NCI-H524 (cell line): ENCODE measurements at places on chromosomes 12 and 14.

- DNase-seq: no peak
These were observed 24.1 kb upstream of the CNTN1 start for GRCh38 chr12:40668099-40668529.

GRCh38 chr12:94500831-94501567 lies 41.3 kb upstream of the CEP83 start:
- no peak for DNase-seq

- DNase-seq: no peak
These were observed 102.8 kb downstream of the PTPRB start for GRCh38 chr12:70534466-70534865.

DNA sequence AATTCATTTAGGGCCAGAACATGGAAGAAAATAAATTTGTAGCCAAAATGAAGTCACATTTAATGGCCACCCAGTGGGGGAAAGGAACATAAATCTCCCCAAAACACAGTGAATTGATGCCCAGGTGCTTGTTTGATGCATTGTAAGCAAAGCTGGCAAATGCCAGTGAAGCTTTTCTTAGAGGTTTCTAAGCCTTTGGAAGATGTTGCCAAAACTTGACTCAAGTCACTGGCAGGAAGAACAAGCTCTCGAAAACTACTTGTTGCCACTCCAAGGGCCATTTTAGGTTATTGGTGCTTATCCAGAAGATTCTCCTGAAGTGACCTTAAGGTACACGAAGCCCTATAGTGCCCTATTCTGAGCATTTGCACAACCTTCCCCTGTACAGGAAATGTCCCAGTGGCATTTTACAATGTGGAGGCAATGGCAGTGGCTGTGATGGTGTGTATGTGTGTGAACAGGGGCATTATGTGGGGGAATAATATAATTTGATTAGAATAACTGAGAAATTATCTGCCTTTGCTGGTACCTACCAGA lies 89.5 kb upstream of the NOVA1 start:
- no peak for DNase-seq

GRCh38 chr12:18906395-18906794 lies 168.5 kb downstream of the CAPZA3 start:
- no peak for DNase-seq

- no peak for DNase-seq
These were observed 28.5 kb upstream of the PWP1 start for GRCh38 chr12:107657133-107657532.

DNA sequence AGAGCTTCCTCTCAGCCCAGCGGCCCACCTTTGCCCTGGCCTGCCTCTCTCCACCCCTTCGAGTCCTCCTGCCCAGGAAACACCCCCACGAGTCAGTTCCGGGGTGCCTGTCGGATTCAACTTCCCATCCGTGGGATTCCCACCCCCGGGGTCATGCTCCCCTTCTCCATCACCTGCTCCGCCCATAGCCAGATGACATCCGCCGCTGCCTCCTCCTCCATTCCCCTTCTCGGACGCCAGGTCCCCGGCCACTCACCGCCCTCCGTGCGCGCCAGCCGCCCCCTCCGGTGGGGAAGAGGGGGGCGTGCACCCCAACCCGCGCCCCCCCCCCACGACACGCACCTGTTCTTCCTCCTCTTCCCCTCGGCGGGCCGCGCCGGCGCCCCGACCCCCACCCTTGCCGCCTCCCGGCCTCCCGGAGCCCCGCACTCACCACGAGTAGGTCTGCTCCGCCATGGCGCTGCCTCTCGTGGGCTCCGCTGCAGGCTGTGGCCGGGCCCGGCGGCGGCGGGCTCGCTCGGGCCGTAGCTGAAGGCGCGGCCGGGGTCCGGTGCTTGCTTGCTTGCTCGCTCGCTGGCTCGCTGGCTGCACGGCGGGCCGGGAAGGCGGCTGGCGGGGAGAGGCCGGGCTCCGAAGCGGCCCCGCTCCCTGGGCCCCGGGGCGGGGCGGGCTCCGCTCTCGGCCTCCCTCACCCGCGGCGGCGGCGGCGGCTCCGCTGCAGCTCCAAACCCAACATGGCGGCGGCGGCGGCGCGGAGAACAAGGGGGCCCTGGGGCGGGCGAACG lies 554 bp downstream of the SPPL3 start:
- DNase-seq: peak; percentile 19

DNA sequence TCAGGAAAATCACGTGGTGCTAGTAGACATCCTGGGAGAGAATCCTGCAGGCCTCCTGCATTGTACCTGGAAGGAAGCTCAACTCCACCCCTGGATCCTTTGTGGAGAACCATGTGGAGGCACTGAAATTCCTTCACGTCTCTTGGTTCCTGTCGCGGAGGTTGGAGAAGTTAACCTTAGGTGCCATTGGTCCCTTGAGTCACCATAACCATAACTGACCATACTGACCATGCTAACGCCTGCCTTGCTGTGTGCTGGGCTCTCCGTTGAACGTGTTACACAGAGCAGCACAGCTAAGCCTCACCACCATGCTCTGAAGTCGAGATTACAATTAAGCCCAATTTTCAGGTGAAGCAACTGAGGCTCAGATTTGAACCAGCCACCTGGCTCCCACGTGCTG lies 18.6 kb downstream of the C14orf132 start:
- DNase-seq: no peak

DNA sequence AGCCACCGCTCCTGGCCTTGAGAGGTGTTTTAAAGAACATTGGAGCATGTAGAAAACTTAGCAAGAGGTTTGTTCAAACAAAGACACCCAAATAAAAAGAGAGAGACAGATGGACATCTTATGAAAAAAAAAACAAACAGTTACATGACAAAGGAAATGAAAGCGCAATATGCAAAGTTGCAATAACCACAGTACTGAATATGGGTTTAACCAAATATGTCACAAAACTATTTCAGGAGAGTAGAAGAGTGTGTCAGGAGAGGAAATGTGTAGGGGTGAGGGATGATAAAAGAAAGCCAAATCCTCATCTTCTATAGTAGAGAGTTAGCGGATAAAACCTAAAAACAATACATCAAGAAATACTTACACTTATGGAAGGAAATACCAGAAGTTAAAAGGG lies 98.4 kb downstream of the GTF2A1 start:
- no peak for DNase-seq

GRCh38 chr12:51836041-51836826 lies 12.3 kb downstream of the FIGNL2 start:
- DNase-seq: no peak

DNA sequence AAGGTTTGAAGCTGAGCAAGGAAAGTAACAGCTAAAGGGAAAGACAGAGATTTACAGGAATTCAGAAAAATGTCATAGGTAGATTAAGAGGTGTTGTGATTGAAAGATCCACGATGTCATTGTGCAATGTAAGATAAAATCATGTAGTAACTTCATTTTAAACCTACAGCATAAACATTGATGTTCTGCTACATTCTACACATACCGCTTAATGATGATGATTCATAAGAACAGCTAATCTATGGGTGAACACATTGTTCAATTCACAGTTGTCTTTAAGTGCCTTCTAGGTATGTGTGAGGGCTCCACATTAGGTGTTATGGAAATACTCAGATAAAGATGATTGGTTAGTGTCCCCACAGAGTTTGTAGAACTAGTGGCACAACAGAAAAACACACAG lies 170.9 kb downstream of the GRIP1 start:
- DNase-seq: no peak

GRCh38 chr14:56744016-56744415 lies 66.3 kb downstream of the OTX2 start:
- DNase-seq: no peak

DNA sequence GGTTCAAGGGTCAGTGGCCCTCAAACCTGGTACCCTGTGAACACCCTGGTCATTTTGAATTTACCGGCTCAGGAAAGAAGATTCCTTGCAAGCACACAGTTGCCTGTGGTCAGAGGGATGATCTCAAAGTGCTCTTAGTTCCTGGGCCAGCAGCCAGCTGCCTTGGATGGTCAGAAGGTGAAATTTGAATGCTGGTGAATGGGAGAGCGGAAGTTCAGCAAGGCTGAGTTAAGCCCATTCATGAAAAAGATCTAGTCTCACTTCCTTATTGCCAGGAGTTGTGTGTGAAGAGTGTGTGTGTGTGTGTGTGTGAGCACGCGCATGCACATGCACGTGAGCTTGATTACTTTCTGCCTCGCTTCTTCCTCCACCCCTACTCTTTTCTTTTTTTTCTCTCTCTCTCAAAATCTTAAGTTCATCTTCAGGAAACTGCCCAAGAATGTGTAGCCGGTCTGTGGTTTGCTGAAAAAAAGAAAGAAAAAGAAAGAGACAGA lies 155.5 kb upstream of the CCND2 start:
- DNase-seq: no peak

GRCh38 chr12:45878630-45879255 lies 111.6 kb downstream of the SCAF11 start:
- DNase-seq: no peak

DNA sequence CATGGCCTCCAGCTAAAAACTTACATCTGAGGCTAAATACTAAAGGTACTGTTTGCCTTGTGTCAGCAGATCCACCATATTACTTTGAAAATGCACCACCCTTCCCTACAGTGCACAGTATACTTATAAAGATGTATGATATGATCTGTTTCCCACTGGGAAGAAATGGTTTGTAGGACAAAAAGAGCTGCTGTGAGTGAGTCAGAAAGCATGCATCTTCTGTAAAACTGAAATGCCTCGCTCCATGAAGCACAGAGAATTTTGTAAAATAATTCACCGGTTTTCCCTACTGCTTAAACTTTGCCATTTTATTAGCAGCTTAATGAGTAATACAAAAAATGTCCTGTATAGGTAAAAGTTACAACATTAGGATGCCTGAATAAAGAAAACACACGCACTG lies 68.8 kb downstream of the MDGA2 start:
- DNase-seq: no peak

DNA sequence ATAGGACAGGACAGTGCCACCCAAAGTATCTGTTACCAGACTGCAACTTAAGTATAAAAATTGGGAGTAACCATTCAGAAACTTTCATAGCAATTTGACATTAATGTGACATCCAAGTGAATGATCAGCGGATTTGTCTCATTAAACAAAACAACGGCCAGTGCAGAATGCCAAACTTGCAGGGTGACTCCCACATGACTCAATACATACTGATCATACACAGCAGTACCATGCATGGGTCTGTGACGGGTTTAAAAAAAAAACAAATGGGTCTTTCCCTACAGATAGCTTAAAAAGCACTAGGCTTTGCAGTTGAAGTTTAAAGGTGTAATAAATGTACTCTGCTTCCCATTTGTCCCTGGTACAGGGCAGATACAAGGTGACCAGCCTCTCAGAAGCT lies 116.6 kb downstream of the SLC35F4 start:
- DNase-seq: no peak

DNA sequence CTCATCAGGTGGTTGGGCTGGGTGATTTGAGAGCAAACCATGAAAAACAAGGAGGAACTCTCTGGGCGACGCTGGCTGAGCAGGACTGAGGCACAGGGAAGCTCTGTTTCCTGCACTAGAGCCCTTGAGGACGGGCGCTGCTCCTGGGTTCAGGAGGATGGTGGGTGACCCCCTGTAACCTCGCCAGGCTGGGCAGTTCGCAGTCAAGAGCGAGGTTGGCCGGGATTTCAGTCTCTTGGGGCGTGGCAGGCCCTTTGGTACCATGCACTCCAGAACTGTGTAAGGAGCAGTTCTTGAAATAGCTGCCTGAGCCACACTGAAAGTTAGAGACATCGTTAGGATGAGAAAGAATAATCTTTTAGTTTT lies 202.2 kb downstream of the TSPAN9 start:
- no peak for DNase-seq

DNA sequence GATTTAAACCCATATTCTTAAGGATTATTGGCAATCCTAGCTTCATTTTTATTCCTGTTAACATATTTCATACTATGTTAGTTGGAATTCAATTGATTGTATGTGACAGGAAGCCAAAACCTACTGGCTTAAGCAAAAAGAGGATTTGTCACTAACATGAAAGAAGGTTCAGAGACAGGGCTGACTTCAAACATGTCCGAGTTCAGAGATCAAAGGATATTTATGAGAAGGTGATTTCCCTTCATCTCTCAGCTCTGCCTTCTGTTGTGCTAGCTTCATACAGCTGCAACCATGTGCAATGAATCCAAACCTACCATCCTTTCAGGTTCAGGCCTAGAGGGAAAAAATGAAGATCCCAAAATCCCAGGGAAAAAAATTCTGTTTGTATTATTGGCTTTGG lies 349.7 kb downstream of the ATP23 start:
- DNase-seq: no peak

DNA sequence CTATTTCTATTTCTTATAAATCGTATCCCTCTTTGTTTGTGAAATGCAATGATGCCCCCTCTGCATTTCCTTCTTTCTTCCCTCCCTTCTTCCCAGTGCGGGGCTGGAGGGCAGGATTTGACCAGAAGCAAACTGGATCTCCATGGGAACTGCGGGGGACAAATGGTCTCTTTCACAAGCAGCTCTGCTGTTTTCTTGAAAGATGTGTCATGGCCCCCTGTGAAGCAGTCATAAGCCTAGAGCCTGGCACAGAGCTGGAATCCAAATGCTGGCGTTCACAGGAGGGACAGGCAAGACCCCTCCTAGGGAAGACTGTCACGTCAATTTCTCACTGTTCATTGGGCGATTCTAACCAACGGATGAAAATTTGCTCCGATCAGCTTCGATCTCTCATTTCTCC lies 203.5 kb upstream of the NOS1 start:
- DNase-seq: no peak

DNA sequence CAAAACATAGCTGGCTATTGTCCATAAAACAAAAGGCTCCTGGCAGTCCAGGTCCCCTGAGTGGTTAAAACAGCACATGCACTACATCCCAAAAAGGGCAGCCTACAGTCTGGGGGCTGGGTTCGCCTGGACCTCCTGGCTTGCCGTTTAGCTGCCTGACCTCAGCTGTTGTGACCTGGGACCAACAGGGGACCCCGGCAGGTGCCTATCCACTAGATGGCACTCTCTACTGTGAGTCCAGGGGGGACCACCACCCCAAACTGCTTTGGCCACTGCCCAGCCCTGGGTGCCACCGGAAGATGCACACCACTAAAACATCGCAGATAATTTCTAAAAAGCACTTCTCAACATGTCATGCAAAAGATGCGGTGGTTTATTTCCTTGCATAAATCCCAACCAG lies 2.9 kb upstream of the RTL1 start:
- peak; percentile 6 for DNase-seq

DNA sequence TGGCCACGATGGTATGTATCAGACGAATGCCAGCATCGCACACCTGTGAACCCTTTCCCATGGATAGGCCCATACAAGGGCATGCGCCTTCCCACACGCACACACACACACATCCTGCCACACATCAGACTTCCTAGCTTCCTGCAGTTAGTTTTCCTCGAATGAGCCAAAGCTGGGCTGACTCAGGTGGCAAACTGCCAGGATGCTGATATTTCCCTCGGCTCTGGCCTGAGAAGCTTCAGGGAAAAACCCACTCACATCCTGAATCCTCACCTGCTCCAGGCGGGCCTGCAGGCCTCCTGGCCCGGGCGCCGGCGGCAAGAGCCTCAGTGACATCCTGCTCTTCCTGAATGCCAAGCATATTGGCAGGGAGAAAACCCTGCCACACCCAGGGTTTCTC lies 22.4 kb downstream of the CALM1 start:
- DNase-seq: no peak

DNA sequence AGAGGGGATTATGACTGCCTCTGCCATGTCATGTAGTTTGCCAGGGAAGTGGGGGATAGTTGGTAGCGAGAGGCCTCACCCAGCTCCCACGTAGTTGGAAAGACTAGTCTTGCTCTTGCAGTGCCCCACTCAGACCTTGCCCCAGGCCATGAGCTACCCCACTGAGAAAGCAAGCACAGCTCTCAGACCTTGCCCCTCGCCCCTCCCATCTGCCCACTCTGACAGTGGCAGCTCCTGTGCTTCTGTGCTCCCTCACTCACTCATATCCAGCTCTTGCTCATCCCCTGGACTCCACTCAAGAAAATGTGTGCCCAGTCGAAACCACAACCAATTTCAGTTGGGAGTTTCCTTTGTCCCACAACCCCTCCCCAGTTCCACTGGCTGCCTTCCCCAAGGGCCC lies 55.5 kb upstream of the BDKRB2 start:
- DNase-seq: no peak
